BE2C (cell line): ENCODE measurements at places on chromosomes 3 and 15.

DNA sequence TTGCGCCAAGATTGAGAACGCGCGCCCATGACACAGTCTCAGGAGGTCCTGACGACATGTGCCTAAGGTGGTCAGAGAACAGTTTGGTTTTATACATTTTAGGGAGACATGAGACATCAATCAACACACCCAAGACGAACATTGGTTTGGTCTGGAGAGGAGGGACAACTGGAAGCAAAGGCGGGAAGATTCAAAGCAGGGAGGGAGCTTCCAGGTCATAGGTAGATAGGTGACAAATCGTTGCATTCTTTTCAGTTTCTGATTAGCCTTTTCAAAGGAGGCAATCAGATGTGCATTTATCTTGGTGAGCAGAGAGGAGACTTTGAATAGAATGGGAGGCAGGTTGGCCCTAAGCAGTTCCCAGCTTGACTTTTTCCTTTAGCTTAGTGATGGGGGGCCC lies 828.4 kb upstream of the DPPA4 start:
- no peak for DNase-seq

DNA sequence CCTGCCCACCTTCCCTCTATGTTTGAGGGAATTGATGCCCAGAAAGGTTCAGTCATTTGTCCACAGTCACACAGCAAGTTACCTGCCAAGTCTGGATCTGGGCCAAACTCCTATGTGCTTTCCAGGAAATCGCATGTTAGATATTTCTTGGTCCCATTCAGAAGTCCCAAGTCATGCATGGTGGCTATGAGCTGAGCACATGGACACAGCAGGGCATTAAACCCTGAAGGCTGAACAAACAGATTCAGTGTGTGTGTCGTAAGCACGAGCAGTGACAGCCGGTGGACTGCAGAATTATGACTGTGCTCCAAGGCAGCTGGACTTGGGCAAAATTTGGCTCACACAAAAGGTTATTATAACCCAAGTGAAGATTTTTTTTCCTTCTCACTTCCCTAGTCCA lies 11.4 kb upstream of the SLC6A6 start:
- DNase-seq: no peak

DNA sequence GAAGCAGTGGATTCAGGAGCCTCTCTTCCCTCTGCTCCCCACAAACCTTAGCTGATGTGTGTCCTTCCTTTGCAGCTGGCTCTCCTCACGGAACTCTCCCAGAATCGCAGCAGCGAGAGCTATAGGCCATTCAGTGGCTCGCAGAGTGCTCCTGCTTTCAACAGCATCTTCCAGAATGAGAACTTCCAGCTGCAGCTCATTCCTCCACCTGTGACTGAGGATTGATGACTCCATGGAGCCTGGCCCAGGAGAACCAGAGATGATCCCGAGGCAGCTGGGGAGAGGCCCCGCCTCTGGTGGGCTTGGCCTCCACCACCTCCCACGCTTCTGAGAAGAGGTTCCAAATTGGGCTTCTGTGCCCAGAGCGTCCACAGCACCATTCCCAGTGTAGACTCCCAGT lies 101.1 kb downstream of the C3orf70 start:
- no peak for DNase-seq

DNA sequence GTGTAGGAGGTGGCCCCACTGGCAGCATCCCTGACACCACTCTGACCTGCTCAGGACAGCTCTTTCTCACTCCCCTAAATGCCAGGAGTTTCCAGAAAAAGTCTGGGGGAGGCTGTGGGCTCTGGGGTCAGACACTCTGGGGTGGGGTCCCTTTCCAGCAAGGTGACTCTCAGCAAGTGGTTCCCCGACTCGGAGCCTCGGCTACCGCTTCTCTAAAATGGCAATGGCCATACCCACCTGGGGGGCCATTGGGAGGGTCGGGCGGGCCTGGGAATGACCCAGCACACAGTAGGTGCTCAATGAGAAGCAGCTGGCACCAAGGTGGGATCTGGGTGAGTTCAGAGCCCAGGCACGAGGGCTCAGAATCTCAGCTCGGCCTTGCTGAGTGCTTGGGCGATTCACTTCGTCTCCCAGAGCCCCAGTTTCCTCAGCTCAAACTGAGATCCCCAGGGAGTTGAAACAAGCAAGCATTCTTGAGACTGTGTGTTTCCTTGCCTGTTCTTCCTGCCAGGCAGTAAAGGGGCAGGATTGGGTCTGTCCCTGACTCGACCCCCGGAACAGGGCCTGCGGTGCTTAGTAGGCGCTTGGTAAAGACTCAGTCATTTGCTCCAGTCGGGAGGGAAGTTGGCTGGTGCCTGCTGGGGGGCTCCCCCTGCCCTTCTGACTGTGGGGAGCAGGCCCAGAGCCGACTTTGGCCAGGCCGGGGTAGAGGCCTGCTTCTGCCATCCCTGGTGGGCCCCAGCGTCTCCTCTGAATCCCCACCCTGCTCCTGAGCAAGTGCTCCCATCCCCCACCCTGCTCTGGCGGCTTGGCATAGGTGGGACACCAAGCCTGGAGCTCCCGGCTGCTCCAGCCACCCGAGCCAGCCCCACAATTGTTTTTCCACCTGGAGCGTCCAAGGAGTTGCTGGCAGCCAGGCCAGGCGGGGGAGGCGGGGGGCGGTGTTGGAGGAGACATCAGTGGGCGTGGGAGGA lies 32.9 kb upstream of the FBLN2 start:
- DNase-seq: no peak

- DNase-seq: no peak
Measured at GRCh38 chr3:180294282-180295027, 257.7 kb upstream of the PEX5L start.

GRCh38 chr3:138081371-138082084 lies 33.9 kb downstream of the DZIP1L start:
- DNase-seq: no peak

GRCh38 chr3:82085356-82085755 lies 323.9 kb upstream of the GBE1 start:
- DNase-seq: no peak

- no peak for DNase-seq
Measured at GRCh38 chr3:127834771-127835170, 12.5 kb upstream of the MGLL start.

- DNase-seq: no peak
Measured at GRCh38 chr15:37873336-37873735, 61.1 kb upstream of the TMCO5A start.

- DNase-seq: peak; percentile 12
Measured at GRCh38 chr3:11335056-11335608, 62.9 kb downstream of the ATG7 start.

DNA sequence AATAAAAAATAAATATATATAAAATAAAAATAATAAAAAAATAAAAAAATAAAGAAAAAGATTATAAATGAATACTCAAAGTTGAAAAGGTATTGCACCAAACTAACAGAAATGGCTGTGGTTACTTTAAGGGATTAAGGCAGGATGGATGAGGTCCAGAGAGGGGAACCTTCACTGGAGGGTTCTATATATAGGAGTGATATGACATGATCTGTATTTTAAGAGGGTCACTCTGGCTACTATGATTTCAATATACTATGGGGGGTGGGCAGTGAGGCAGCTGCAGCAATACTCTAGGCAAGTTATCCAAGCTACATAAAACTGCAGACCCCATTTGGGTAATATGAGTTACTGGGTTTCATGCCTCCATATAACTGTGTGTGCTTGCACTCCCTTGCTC lies 24.6 kb downstream of the ACAD11 start:
- no peak for DNase-seq
